ENCODE measurements at places on chromosomes 4 and X.

GRCh38 chrX:153830640-153831428 is 490 bp upstream of the PDZD4 start:
- DNase-seq: no peak

GRCh38 chr4:78720994-78721677 is 55.0 kb upstream of the BMP2K start:
- peak; percentile 6 for DNase-seq

GRCh38 chrX:129323115-129323514 is 200.2 kb downstream of the SMARCA1 start:
- DNase-seq: no peak

GRCh38 chr4:158428242-158428641 is 93.4 kb upstream of the RXFP1 start:
- no peak for DNase-seq

- DNase-seq: no peak
Observed at GRCh38 chr4:182177166-182177565, 66.0 kb upstream of the TENM3 start.

GRCh38 chrX:57641338-57641737 is 38.7 kb downstream of the NLRP2B start:
- no peak for DNase-seq

- no peak for DNase-seq
Observed at GRCh38 chr4:184787766-184788503, 37.8 kb downstream of the ACSL1 start.

GRCh38 chr4:141870152-141870551 is 233.8 kb downstream of the IL15 start:
- no peak for DNase-seq

- no peak for DNase-seq
Observed at GRCh38 chr4:173432430-173432829, 33.5 kb upstream of the SCRG1 start.

- no peak for DNase-seq
Observed at GRCh38 chr4:96035727-96036126, 195.8 kb downstream of the PDHA2 start.

GRCh38 chrX:153714256-153714655 is 9.9 kb downstream of the BCAP31 start:
- DNase-seq: no peak

- DNase-seq: no peak
Observed at GRCh38 chr4:144685911-144686310, 40.0 kb downstream of the HHIP start.

GRCh38 chrX:133375615-133376340 is 39.5 kb downstream of the GPC4 start:
- no peak for DNase-seq

DNA sequence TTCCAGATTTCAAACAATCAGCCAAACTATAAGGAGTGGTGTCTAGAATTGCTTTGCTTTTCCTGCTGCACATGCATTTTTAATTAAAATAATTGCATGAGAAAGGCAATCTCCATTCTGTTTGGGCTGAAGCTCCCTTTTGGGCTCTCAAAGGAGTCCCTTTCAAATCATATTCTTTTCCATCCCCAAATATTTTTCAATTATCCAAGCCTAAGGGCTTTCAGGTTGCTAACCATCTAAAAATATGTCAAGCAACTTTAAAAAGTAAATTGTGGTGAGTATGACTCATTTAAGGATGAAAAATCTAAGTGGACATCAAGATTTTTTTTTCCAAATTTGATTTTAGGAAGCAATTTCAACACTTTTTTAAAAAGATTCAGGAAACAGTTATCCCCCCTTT is 28.4 kb downstream of the PIR start:
- no peak for DNase-seq

GRCh38 chr4:77393996-77394395 is 211.6 kb upstream of the CXCL13 start:
- DNase-seq: no peak

DNA sequence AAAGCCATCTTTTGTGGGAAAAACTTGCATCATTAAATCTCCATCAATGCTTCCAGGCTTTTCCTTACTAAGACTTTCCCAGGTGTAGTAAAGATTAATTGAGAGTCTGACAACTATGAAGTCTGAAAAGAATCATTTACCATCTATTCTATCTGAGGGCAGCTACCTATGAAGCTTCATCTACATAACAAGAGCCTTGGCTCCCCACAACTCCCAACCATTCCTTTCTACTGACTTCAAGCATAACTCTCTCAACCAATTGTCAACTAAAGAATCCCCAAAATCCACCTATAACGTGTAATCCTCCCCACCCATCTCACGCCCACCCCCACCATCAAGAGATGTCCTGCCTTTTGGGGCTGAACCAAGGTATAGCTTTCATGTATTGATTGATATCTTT is 101.5 kb upstream of the GABRA2 start:
- DNase-seq: no peak

GRCh38 chrX:10483191-10483831 is 137.1 kb downstream of the MID1 start:
- no peak for DNase-seq

GRCh38 chr4:49000806-49001205 is 14.7 kb downstream of the CWH43 start:
- no peak for DNase-seq

DNA sequence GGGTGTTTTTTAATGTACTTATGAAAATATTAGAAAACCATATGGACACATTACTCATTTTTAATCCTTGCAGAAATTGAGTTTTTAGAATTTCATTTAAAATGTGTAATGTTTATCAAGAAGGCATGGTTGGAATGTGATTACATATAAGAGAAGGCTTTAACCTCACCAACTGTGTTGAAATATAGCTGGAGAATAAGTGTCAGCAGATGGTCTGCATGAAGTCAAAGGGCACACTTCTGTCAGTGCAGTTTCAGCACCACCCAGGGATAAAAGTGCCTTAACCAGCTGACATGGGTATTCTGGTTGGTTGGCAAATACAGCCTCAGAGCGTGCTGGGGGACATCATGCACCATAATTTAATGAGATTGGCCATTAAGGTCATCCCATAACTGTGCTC is 21.2 kb upstream of the ANTXR2 start:
- no peak for DNase-seq
